Renal cortical epithelial cell (primary cell): ENCODE measurements at places on chromosomes 7 and 10. TPM values are rescaled to one million over a fixed set of nuclear protein-coding genes. Genes with fewer than 3 reads are reported as not detected.

GTPBP4 gene
- 50.0 and 66.5 TPM in 2 replicates for total RNA-seq

PRSS58 gene
- not detected in 2 replicates for total RNA-seq

GPR146 gene
- total RNA-seq = 3.0 and 3.6 TPM in 2 replicates

C10orf53 gene
- not detected in 2 replicates for total RNA-seq

CUEDC2 gene
- total RNA-seq = 49.5 and 50.0 TPM in 2 replicates

OR2A42 gene
- 0.15 TPM in 1 of 2 replicates, not detected in the other for total RNA-seq
